ENCODE measurements at places on chromosomes 6 and 20. TPM values are rescaled to one million over a fixed set of nuclear protein-coding genes. Genes with fewer than 3 reads are reported as not detected.

The PRIM2 gene
- total RNA-seq: 14.8 TPM

The OR2J3 gene
- total RNA-seq: not detected

The SOX18 gene
- 1.7 TPM for total RNA-seq

The TRMT6 gene
- total RNA-seq: 30.7 TPM

The IMPG1 gene
- total RNA-seq: not detected

The WASF1 gene
- 10.1 TPM for total RNA-seq

The CST7 gene
- total RNA-seq: not detected

The WFDC12 gene
- total RNA-seq: not detected

The TINAG gene
- not detected for total RNA-seq

The NRN1 gene
- total RNA-seq: 7.4 TPM

The TNF gene
- not detected for total RNA-seq

The SLC22A1 gene
- not detected for total RNA-seq

The ABHD16B gene
- not detected for total RNA-seq

The EPHA7 gene
- 0.06 TPM for total RNA-seq

The E2F3 gene
- total RNA-seq: 13.1 TPM

The CRISP2 gene
- not detected for total RNA-seq

The TREML2 gene
- not detected for total RNA-seq

The ISM1 gene
- total RNA-seq: not detected

The TGM2 gene
- 1.9 TPM for total RNA-seq

The CLDN20 gene
- not detected for total RNA-seq

The C20orf141 gene
- not detected for total RNA-seq

The ARFGEF3 gene
- total RNA-seq: 0.62 TPM

The GNMT gene
- total RNA-seq: not detected

The GATA5 gene
- 0.26 TPM for total RNA-seq

The RIMS1 gene
- total RNA-seq: not detected

The RREB1 gene
- 8.7 TPM for total RNA-seq

The C20orf144 gene
- not detected for total RNA-seq

The GABRR1 gene
- not detected for total RNA-seq

The TIAM2 gene
- total RNA-seq: 3.6 TPM

The KCNQ5 gene
- total RNA-seq: 0.84 TPM

The BPI gene
- not detected for total RNA-seq

The FOXC1 gene
- total RNA-seq: 94.3 TPM

The WFDC5 gene
- not detected for total RNA-seq

The RAMACL gene
- 0.17 TPM for total RNA-seq

The SH3BGRL2 gene
- 0.61 TPM for total RNA-seq

The REM1 gene
- not detected for total RNA-seq

The HLA-DMB gene
- not detected for total RNA-seq

The TP53TG5 gene
- not detected for total RNA-seq

The MPC1 gene
- 21.6 TPM for total RNA-seq

Data from NCI-H460 (cell line).